Dorsolateral prefrontal cortex (tissue), 122 donors: ENCODE measurements at places on chromosomes 3 and 15.

- no peak for DNase-seq
Observed at GRCh38 chr15:40756938-40757337, 1.9 kb upstream of the RMDN3 start.

DNA sequence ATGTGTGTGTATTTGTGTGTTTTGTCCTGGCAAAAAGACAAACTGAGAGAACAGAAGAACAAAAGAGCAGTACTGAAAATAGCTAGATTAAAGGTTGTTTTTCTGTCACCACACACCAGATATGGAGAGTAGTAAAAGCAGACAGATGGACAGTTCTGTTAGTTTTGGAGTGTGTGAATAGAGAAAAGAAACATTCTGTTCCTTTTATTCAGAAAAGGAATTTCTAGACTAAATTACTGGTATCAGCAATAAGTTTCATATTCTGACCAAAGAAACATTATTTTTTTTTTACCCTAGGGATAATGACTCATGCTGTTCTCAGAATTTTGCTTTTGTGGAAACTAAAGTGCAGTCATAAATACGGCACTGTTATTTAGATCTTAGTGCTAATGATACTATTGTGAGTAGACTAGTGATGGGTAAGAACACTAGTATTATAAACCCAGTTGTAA lies 32.9 kb downstream of the PIK3CA start:
- no peak for DNase-seq

- DNase-seq, result no peak
Observed at GRCh38 chr3:168024537-168024941, 71.2 kb downstream of the GOLIM4 start.

DNA sequence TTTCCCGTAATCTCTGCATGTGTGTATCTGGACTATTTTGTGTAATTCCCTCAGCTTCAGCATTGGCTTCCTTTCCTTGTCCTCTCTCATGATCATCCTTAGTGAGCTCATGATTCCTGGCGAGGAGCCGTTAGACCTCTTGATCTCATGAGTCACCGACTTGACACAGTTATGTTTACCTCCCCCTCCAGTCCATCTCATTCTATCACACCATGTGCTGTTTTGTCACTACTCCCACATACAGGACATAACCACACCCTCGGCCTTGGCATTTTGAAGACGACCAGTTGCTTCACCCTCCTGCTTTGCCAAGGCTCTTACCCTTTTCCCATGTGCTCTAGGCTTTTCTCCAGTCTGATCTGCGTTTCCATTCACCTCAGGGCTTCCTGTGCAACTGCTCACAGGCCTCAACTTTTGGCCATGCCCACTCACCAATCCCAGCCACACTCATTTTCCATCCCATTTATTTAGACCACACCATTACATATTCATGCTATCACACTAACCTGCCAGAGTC lies 41.5 kb downstream of the CP start:
- no peak for DNase-seq

GRCh38 chr15:65091946-65092770 lies 15.6 kb downstream of the KBTBD13 start:
- DNase-seq, result no peak

GRCh38 chr15:77486542-77487468 lies 66.1 kb downstream of the HMG20A start:
- no peak for DNase-seq

DNA sequence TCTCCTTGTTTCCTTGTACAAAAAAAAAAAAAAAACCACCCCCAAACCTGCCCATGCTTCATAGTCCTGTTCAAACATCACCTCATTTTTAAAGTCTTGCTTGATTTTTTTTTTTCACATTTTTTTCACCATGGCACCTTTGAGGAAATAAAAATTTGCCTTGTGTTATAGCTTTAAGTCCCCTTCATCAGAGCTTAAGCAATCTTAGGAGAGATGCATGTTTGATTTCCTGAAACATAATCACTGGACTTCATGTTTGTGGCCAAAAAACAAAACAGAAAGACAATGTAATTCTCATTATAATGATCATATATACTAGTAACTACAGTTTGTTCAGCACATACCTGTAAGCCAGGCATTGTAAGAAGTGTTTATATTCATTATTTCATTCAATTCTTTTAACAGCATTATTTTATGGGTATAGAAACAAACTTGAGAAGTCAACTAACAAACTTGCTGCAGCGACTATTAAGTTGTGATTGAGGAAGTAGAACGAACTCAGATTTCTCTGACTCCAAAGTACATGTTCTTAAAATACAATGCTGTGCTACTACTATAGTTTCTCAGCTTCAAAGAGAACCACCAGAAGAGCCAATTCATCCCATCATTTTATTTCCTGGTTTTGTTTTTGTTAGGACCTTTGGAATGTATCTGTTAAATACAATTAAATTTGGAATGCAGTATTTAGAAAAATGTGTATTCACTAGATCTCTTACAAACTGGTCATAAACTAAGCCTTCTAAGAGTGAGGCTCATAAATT lies 203.8 kb downstream of the TCF12 start:
- DNase-seq, result no peak

- DNase-seq, result no peak
Observed at GRCh38 chr3:140843656-140844055, 98.0 kb upstream of the SLC25A36 start.

DNA sequence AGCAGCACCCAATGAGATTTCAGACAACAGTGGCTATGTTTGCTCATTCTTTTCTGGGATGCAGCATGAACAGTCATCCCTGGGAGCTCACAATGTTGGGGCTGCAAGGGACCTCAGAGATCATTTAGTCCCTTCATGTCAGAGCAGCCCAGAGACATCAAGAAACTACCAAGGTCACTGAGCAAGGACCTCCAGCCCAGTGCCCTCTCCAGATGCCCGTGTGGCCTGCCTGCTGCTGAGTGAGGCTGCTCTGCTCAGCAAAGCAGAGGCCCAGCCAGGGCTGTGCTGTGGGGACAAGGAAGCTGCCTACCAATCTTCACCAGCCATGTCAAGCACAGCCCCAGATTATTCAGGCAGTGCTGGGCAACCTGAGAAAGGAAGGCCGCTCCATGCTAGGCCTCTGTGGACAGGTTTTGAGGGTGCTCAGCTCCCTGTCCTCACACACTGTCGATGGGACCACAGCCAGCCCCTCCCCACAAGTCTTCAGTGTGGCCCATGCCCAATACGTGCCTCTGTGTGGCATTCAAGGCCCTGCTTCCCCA lies 99.7 kb downstream of the DAPK2 start:
- DNase-seq, result no peak

- DNase-seq, result no peak
Observed at GRCh38 chr15:37081983-37082382, 18.4 kb downstream of the MEIS2 start.

- DNase-seq, result no peak
Observed at GRCh38 chr3:11005686-11006256, 13.2 kb downstream of the SLC6A1 start.
